ENCODE measurements at places on chromosomes 7 and 10.

DNA sequence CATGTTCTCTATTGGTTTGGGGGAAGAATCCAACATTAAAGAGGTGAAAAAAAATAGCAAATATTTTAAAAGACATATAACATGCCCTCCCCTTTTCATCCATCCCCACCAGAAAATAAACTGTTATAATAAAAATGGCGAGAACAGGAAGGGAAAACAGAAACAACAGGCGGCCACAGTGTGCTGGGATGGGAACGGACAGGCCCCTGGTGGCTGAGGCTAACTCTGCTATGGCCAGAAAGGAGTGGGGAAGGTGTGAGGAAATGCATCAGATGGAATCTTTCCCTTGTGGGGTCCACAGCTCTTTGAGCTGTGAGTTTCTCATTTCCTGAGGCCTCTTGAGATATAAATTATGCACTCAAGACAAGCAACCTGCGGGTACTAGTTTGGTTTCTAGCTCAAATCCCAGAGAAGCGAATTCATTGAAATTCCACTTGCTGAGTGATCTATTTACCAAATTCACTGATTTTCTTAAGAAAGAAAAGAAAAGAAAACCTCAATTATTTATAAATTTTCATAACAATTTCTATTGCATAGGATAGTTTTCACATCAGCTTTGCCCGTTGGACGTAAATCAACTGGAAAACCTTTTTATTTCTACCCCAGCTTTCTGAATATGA, 139.5 kb downstream of the BMPER start:
- no peak for DNase-seq

GRCh38 chr7:106270122-106270977, 14.4 kb downstream of the NAMPT start:
- no peak for DNase-seq

GRCh38 chr10:48744587-48744986, 59.9 kb downstream of the WDFY4 start:
- DNase-seq = no peak

DNA sequence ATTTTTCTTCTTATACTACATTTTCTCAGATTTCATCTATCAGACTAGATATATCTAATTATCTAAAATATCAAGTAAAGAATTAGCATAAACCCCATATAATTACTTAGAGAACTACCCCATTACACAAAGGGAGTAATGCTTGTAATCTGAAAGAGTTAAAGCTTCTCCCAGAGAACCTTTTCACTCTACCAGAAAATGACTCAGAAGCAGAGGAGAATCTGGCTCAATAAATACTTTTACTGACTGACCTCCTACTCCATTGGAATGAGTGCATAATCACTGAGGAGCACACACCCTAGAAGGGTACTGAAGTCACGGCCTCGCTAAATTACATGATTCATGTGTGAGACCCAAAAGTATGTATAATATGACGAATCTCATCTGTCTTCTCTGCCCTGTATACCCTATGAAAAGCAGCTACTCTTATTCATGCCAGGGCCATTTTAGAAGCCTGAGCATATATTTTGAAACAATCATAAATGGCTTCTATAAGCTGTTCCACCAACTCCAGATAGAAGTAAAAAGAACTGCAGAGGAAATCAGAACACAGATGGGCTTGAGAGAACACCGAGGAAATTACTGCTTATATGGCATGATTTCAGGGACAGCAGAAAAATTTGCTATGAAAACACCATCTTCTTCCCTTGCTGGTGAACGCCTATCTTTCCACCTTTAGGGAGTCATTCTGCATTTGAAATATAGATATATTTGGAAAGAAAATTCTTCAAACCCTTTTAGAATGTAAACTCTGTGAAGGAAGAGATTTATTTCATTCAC, 32.7 kb downstream of the DNMBP start:
- no peak for DNase-seq

DNA sequence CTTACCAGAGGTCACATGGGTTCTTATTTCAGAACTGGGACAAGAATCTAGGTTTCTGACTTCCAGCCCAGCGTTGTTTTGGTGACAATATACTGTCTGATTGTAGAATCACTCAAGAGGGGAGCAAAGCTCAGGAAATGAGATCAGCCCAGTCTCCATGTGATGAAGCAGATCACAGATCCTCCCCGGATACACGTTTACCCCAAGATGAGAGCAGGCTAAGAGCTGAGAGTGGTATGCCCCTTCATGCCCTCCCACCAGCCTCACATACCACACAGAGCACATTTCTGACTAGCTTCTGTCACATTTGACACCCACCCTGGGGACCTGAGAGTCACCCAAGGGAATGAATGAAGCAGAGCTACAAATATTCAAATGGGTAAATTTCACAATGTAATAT, 27.1 kb upstream of the PRKCQ start:
- peak; percentile 49 for DNase-seq

DNA sequence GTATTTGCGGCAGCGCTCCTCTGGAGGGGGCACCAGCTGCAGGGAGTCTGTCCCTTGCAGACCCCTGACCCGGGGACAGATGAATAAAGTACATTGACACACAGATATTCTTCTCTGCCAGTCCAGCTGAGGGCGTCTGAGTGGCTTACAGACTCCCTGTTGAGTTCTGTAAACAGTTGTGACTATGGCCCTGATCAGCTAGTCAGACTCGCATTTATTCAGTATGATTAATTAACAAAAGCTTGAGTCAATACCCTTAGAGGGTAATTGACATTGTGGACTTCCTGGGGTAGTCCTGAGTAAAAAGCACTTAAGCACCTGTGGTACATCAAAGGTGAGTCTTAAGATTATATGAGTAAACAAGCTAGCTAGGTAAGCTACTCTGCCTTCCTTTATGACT, 21.0 kb downstream of the ANKRD30A start:
- no peak for DNase-seq

GRCh38 chr10:132062116-132062515, 3.6 kb upstream of the JAKMIP3 start:
- no peak for DNase-seq

GRCh38 chr7:135597181-135597925, 39.6 kb downstream of the NUP205 start:
- no peak for DNase-seq
